A172 (cell line): ENCODE measurements at places on chromosomes 2 and 18. TPM values are rescaled to one million over a fixed set of nuclear protein-coding genes. Genes with fewer than 3 reads are reported as not detected.

The SERPINB3 gene
- total RNA-seq, result not detected in 2 replicates

The REG3G gene
- not detected in 2 replicates for total RNA-seq

The GKN2 gene
- total RNA-seq, result 0.24 and 1.9 TPM in 2 replicates

DNA sequence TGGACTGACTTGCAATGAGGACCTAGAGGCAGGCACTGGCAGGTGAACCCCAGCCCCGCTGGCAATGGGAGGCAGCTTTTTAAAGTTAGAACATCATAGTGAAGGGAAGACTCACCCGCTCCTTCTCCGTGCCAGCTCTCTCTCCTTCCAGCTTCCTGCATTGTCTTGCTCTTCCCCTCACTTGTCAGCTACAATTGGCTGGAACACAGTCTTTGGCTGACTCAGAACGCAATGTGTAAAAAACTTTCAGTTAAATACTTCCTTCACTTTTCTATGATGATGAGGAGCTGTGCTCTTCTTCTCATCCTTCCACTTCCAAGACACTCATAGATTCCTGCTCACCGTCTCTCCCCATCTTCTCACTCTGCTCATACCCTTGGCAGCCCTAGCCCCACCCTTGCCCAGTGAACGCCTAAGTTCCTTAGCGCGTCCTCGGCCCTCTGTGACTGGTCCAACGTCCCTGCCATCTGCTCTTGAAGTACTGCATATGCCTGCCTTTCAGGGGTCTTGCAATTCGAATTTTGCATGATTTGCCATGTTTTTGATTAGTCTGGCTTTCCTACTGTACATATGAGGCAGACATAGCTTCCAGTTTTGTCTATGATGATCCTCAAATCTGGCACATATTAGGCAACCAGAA lies 118.0 kb upstream of the TMEM200C start:
- DNase-seq, result no peak

The TM4SF20 gene
- not detected in 2 replicates for total RNA-seq

DNA sequence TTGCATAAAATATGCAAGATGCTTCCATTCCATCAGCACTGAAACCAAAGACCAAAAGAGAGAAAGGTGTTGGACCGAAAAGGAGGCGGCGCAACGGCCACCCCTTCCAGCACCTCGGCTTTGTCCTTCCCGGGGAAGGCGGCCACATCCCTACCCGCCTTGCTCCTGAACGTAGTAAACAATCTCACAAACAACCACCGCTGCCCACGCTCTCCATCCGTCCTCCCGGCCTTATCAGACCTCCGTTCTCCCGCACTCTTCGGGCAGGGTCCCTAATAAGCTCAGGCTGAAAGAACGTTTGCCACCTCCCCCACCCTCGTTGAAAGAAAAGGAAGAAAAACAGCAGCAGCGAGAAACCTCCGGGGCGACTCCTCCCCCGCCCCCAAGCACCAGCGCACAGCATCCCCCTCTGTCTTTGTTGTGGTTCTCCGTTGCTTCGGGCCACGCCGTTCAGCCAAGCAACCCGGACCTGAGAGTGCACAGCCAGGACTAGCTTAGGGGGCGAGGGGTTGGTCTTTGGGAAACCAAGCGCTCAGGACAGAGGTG lies 4.4 kb downstream of the EVX2 start:
- no peak for DNase-seq

DNA sequence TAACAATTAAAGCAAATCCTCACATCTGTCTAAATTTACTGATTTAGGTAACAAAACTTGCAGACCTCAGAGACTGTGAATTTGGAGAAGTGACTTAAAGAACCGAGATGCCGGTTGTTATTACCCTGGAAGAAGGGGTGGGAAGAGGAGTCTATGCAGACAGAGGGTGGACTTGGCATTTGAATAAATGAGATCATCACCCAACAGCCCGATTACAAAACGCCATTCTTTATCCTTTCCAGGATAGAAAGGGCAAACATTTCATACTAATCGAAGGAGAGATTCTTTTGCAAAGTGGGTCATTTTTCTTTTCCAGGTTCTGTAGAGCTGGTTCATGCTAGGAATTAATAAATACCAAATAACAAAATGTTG lies 73.1 kb upstream of the TPO start:
- no peak for DNase-seq

DNA sequence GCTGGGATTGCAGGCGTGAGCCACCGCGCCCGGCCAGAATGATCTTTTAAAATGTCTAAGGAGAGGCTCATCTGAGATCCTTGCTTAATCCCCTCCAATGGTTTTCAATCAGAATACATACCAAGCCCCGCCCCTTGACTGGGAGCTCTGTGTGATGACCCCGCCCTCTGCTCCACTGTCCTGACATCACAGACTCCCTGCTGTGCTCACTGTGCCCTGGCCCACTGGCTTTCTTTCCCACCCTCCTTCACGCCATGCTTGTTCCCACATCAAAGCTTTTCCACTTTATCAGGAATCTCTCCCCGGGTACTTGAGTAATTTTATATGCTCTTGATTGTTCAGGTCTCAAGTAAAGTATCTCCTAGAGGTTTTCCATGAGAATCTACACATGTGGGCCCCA lies 762.3 kb upstream of the ID2 start:
- no peak for DNase-seq

The YES1 gene
- total RNA-seq, result 148 and 171 TPM in 2 replicates

DNA sequence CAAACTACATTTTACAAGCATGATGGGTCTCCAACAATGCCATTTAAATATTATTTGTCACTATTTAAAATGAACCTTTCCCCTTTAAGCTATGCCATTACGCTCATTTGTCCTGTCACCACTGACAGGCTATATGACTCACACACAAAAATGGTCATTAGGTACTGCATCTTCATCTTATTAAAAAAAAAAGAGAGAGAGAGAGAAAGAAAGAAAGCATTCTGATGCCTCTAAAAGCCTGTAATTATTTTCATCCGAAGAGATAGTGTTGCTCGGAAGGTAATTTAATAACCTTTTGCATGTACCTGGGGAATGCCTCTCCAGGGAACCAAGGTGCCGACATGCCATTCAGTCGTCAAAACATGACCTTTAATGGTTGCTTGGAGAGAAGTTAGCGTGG lies 226.7 kb downstream of the ARHGAP15 start:
- peak; percentile 19 for DNase-seq

GRCh38 chr2:132901661-132902060 lies 231.7 kb upstream of the LYPD1 start:
- DNase-seq, result no peak

- DNase-seq, result no peak
Observed at GRCh38 chr2:195602687-195603086, 54.3 kb upstream of the SLC39A10 start.

DNA sequence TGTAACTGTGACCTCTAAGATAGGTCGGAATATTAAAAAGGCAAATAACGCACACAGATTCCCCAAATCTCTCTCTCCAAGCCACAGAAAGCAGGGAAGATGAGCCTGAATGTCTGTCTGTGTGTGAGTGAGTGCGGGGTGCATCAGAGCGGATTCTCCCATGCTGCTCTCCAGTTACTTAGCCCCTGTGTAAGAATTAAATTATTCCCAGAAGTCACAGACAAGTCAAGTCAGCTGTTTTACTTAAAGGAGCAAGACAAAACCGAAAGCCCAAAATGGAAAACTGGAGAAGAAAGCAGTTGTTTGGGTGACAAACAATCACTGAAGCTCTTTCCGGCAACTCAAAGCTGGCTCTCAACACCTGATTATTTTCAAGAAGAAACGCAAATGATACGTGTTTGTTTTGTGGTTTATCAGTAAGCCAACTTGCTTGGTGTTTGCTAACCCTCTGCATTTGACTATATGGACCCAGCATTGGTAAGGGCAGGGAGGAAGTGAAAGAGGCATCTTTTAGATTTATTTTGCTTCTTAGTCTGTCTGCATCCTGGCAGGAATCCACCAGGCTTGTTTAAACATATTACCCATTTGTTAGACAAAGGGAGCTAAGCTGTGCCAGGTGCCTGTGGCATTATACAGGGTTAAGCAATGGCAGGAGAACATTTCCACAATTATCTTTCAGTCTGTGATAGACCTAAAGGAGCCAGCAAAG lies 121.5 kb upstream of the CREB1 start:
- peak; percentile 48 for DNase-seq

The MFSD2B gene
- total RNA-seq, result 0.24 TPM in 1 of 2 replicates, not detected in the other

- peak; percentile 65 for DNase-seq
Observed at GRCh38 chr18:13530879-13531387, 195.4 kb downstream of the FAM210A start.

GRCh38 chr2:128805918-128806317 lies 487.2 kb upstream of the HS6ST1 start:
- no peak for DNase-seq

The UGT1A6 gene
- total RNA-seq, result 0.05 TPM in 1 of 2 replicates, not detected in the other

GRCh38 chr2:196181484-196181883 lies 10.1 kb upstream of the STK17B start:
- no peak for DNase-seq

DNA sequence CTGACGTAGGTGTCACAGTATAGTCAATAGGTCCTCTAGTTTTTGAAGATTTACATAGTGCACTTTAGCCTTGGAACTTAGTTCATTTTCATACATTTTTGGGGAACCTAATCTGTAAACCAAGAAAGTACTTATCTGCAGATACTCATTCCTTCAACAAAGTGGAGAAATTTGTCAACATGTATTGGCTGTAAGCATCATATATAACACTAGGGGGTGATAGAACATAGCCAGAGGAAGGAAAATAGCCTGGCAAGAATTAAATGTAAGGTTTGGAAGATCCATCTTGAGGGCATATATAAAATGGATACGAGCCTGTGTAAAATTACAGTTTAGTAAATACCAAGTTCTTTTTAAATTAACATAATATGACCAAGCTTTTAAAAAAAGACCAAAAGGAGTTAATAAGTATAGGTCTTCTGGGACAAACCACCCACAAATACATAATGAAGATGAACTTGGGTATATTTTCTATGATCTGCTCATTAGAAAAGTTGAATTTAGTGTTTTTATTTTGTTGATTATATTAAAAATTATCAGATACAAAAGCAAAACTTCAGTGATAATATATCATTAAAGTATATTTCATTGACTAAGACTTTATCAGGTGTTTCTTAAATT lies 18.2 kb downstream of the RPL37A start:
- DNase-seq, result no peak

The MYO1B gene
- 4.1 and 4.9 TPM in 2 replicates for total RNA-seq

GRCh38 chr18:76594966-76595365 lies 99.9 kb upstream of the ZNF516 start:
- DNase-seq, result no peak

DNA sequence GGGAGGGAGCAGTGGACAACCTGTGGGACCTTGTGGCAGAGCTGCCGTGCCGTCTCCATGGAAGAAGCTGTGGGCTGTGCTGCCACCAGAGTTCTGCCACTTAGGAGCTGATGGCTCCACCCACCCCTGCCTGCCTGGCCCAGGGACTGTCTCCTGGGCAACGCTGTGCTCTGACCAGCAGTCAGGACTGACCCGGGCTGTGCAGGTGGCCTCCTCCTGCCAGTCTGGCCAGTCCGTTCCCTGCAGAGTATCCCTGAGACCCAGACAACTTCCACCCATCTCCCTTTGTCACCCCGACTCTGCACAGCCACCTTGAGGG lies 12.8 kb downstream of the ASIC4 start:
- DNase-seq, result no peak

DNA sequence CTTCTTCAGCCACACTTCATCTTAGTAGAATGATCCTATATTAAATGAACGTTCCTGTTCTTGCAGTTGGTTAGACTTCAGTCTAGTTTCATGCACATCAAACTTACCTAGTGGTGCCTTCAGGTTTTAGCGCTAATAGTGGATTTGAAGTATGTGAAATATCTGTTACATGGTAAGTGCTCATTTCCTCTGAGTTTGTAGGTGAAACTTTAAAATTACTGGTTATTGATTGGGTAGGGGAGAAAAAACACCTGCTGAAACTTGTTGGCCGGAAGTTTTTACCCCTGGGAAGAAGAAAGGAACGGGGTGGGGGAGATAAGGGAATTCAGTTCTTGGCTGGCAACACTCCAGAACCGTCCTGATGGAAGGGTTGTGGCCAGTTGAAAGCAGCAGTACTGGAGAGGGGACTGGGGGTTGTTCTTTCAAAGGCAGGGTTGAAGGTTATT lies 112.8 kb downstream of the SPTBN1 start:
- DNase-seq, result no peak

The PLB1 gene
- total RNA-seq, result 0.65 and 1.0 TPM in 2 replicates

DNA sequence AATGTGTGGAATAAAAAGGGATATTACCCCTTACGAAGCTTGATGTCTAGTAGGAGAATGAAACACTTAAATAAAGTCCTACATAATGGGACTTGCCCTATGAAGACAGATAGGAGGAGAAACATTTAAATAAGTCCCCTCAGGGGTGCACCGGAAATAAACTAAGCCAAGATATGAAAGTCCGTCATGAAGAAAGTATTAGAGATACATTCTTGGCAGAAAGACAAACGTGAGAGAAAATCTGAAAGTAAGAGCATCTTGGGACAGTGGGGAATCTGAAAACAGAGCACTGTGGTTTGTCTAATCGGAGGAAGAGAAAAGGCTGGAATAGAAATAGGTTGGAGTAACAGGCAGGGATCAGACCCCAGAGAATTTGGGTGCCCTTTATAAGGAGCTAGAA lies 516.9 kb upstream of the DSEL start:
- peak; percentile 1 for DNase-seq

The TACR1 gene
- not detected in 2 replicates for total RNA-seq

The CCDC74B gene
- total RNA-seq, result 52.8 and 60.1 TPM in 2 replicates
